ENCODE measurements at places on chromosomes 7 and 10.

DNA sequence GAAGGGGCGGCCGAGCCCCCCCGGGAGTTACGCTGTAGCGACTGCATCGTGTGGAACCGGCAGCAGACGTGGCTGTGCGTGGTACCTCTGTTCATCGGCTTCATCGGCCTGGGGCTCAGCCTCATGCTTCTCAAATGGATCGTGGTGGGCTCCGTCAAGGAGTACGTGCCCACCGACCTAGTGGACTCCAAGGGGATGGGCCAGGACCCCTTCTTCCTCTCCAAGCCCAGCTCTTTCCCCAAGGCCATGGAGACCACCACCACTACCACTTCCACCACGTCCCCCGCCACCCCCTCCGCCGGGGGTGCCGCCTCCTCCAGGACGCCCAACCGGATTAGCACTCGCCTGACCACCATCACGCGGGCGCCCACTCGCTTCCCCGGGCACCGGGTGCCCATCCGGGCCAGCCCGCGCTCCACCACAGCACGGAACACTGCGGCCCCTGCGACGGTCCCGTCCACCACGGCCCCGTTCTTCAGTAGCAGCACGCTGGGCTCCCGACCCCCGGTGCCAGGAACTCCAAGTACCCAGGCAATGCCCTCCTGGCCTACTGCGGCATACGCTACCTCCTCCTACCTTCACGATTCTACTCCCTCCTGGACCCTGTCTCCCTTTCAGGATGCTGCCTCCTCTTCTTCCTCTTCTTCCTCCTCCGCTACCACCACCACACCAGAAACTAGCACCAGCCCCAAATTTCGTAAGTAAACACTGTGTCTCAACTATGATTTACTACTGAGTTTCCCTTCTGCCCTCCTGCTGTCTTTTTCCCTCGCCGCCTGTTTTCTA is 666 bp downstream of the NRG3 start:
- no peak for DNase-seq

GRCh38 chr7:53246957-53247356 is 211.5 kb downstream of the POM121L12 start:
- no peak for DNase-seq

- no peak for DNase-seq
Measured at GRCh38 chr10:76466836-76467503, 1035.5 kb downstream of the LRMDA start.

DNA sequence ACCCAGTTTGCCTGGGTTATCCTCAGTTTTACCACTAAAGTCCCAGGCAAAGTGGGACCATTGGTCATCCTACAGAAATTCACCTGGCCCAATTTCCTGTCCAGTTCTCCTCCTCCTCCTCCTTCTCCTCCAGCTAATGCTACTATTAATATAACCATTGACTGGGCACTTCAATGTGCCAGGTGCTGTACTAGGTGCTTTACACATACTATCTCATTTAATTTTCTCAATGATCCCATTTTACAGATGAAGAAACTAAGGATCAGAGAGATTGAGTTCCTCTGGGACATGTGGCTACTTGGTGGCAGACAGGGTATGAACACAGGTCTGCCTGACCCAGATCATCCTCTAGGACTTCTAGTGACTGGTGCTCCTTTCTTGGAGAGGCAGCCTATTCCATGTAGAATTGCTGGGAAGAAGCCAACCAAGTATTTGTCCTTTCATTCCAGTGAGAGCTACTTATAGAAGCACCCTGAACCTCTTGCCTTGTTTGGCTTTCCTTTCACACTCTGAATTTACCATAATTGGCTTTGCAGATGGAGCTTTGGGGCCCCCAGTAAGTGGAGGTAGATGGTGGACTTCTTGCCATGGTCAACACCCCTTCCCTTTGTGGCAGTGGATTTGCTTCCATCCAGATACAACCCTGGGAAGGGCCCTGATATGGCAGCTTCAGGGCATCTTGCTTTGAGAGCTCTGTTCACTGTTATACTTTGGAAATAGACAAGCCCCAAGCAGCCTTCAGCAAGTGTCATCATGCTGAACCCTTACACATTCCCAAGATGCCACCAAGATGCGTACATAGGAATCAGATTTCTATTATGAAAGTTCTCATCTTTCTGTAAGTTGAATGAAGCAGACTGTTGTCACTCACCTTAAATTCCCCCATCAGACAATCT is 78.7 kb downstream of the MYOF start:
- no peak for DNase-seq

- no peak for DNase-seq
Measured at GRCh38 chr7:12692479-12693259, 5.2 kb downstream of the ARL4A start.

DNA sequence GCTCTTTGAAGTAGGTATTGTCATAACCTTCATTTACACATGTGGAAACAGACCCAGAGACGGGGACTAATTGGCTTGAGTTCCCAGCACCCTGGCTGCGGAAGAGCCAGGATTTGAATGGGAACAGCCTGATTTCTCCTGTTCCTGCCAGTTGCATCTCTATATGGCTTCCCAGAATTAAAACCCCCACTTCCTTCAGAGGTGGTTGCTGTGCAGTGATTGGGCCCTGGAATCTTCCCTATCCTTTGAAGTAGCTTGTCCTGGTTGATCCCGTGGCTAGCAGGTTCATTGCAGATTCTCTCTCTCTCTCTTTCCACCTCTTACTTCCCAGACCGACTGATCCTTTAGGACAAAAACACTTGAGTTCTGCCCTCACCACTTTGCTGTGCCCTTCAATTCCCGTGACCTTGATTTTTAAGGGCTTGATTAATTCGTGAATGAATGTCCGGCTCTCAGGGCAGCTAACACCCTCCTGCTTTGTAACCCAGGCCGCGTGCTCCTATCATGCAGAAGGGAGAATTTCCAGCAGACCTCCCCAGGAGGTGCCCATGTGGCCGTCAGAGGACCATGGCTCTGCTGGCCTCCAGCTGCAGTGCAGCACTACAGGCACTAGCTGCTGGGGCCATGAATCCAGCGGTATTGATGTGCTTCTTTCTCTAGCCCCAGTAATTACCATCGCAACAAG is 120.6 kb upstream of the AGK start:
- no peak for DNase-seq

- DNase-seq = peak; percentile 40
Measured at GRCh38 chr7:131040467-131040932, 287.2 kb upstream of the MKLN1 start.

GRCh38 chr7:37570145-37570544 is 113.4 kb upstream of the GPR141 start:
- DNase-seq = no peak

- no peak for DNase-seq
Measured at GRCh38 chr7:45104844-45105587, 6.5 kb downstream of the TBRG4 start.

GRCh38 chr7:70619659-70620058 is 512.3 kb upstream of the GALNT17 start:
- DNase-seq = no peak

DNA sequence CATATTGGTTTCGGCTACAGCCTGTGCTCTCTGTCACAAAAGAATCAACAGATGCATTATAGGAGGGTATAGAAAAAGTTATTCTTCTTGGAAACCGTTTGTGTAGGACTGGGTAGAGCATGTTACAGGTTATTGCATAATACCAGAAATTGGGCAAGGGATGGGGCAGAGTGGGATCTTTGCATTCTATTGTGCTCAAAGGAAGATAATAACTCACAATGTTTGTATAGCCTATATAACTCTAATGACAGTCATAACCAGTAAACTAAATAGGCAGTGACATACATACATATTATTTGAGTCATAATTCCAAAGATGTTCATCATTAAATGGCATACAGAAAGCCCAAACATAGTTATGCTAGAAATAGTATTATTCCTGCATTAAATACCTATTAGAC is 179.7 kb downstream of the XPNPEP1 start:
- no peak for DNase-seq

- DNase-seq = no peak
Measured at GRCh38 chr10:79073784-79074432, 5.1 kb downstream of the ZMIZ1 start.

DNA sequence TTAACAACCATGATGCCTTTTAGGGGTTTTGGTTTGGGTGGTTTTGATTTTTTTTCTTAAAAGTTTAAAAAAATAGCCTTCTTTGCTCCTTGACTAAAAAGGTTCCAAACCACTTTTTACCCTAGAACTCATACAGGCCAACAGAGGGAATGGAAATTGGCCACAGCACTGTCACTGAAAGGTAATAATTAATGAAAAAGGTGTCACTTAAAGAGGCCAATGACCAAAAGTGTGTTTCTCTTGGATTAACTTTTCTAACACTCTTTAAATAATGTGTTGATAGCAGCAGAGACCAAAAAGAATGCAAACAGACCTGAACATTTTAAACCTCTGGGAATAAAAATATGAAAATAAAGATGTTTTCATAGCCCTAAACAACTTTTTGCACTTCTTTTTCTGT is 221.1 kb upstream of the TCF7L2 start:
- no peak for DNase-seq

DNA sequence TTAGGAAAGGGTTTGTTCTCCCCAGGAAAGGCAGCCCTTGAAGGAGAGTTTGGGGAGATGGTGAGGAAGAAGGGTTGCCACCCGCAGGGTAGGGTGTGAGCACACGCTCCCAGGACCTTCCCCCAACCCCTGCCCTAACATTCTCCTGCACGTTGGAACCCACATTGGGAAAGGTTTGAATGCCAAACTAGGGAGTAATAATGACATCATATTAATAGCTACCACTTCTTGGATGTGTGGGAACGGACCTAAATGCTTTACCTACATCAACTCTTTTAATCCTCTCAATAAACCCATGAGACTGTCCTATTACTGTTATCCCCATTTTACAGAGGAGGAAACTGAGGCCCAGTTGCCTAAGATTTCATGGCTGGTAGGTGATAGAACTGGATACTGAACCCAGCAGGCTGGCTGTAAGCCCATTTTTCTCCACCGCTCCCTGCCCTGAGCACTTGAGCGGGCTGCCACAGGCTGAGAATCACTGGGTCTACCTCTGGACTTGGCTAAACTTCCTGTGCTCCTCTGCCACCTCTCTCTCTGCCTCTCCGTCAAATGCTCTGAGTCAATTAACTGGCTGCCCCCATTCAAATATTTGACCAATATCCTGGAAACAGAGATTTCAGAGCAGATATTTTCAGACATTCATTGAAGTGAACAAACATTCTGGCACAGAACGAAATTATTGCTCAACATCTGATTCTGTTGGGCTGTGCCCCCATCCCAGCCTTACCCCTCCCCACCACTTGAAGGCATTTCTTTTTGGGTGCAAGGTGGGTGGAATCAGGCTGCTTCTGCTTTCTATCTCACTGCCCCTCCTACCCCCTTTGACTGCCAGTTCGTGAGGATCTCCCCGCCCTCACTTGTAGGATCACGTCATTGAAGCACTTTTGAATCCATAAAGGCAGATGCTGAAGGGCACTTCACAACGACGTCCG is 129.7 kb downstream of the C10orf105 start:
- DNase-seq = no peak

DNA sequence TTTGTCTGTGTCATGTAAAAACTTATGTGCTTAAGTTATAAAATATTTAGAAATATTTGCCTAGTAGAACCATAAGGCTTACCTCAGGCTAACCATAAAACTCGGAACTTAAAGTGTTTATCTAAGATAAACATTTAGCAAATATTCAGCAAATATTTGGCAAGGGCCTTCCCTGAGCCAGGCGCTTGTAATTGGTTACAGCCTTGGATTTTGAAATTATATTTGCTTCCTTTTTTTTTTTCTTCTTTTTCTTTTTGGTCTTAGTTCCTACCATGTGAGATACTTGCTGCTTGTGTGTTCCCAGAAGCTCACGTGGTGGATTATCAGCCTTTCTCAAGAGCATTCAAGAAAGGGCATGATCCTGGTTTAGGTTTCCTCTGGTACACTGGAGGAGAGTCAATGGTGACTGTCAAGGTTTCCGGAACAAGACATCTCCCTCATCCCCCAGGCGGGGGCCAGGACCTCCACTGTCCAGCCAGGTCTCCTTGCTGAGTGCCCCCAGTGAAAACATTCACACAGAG is 5.2 kb upstream of the BRI3 start:
- peak; percentile 81 for DNase-seq

DNA sequence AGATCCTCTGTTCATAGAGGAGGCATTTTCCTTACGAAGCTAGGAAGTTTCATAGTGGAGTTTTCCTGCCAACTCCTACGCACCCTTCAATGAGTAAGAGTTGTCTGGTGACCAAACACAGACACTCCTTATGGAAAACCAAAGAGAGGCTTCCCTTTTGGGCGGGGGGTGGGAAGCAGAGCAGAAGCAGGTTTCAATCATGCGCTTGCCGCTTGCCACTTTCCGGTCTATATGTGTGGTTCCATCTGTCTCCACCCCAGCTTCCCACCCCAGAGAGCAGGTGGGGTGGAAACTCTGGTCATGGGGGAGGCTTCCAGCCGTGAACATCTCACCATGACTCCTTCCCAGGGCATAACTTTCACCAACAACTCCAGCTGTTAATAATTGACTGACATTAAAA is 68.8 kb upstream of the GRB10 start:
- DNase-seq = no peak

GRCh38 chr7:7527047-7527446 is 8.6 kb downstream of the COL28A1 start:
- DNase-seq = no peak

GRCh38 chr10:121601458-121601857 is 3.2 kb upstream of the FGFR2 start:
- no peak for DNase-seq

- no peak for DNase-seq
Measured at GRCh38 chr10:24132741-24133140, 76.2 kb upstream of the KIAA1217 start.

- peak; percentile 80 for DNase-seq
Measured at GRCh38 chr10:71383972-71384687, 12.6 kb upstream of the CDH23 start.

DNA sequence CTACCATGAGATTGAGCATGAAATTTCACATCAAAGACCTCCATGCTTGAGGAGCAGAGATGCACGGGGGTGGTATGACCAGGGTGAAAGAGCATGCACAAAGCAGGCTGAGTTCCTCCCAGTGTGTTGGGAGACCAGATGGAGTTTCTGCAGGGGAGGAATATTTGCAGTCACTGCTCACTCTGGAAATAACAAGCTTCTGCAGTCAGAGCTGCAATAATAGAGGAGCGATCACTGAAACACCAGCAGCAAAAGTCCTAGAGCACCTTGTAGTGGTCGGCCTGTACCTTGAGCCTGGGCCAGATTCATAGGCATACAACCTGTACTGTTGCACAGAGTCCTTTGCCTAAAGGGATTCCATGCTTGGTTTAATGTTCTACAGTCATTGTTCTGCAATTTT is 184.5 kb upstream of the SP8 start:
- DNase-seq = no peak

GRCh38 chr10:14508725-14509124 is 178.0 kb upstream of the FRMD4A start:
- DNase-seq = no peak

- no peak for DNase-seq
Measured at GRCh38 chr7:101634196-101634717, 5.2 kb upstream of the MYL10 start.

- DNase-seq = no peak
Measured at GRCh38 chr10:127576740-127577161, 27.6 kb downstream of the NPS start.

- no peak for DNase-seq
Measured at GRCh38 chr10:107013258-107014006, 151.1 kb downstream of the SORCS1 start.

GRCh38 chr10:72340510-72341261 is 14.0 kb downstream of the DNAJB12 start:
- peak; percentile 71 for DNase-seq

- no peak for DNase-seq
Measured at GRCh38 chr10:49662169-49662830, 17.2 kb upstream of the C10orf53 start.

GRCh38 chr7:10571759-10572158 is 401.9 kb upstream of the PHF14 start:
- DNase-seq = no peak

Measured in Caco-2 (cell line).